Activated naive CD4-positive, alpha-beta T cell treated with anti-CD3 and anti-CD28 coated beads for 36 hours (primary cell): ENCODE measurements at places on chromosomes 13 and 19. TPM values are rescaled to one million over a fixed set of nuclear protein-coding genes. Genes with fewer than 3 reads are reported as not detected.

DNA sequence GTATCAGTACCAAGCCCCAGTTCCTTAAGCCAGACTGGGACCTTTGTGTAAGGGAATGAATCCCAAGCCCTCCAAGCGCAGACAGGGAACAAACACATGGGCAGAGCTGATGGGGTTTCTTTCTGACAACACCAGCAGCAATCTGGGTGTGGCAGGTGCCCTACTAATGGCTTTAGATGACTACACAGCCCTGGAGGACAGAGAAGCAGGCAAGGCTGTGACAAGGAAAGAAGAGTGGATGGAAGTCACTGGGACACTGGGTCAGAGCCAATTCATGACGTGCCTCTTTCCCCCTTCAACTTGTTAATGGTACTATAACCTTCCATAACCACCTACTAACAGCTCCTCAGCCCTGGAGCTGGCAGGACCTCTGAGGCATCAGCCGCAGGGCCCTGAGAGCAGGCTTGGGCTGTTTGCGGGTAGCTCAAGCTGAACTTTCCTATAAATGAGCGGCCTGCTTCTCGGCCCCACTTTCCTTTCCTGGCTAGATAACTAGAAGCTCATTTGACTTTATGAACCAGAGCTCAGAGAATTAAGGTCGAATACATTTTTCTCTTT is 38.9 kb downstream of the RASL11A start:
- DNase-seq: no peak
- H3K4me3 ChIP-seq: no peak overlapping the region

DNA sequence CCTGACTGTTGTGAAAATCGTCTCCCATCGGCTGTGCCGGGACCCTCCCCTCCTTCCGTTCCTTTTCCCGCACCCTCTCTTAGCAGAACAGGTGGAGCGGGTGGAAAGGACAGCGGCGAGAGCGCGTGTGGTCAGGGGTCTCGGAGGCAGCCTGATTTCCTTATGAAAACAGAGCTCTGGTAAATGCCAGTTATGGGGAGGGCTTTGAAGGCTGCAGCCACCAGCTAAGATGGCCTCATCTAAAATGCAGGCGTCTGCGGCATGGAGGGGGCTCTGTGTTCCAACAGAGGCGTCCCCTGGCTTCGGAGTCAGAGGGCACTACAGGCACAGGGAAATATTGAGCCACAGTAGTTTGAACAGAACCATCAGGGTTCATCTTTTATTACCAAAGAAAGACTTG is 93.8 kb upstream of the SOX1 start:
- H3K4me3 ChIP-seq: no peak overlapping the region
- peaks cover 33% of the 10 kb centered on the region for H3K27me3 ChIP-seq
- no peaks in the 10 kb centered on the region for H3K4me1 ChIP-seq
- H3K36me3 ChIP-seq: no peaks in the 10 kb centered on the region

GRCh38 chr13:48728226-48728625 is 74.5 kb downstream of the CYSLTR2 start:
- H3K4me3 ChIP-seq: no peak overlapping the region
- H3K27me3 ChIP-seq: peaks cover 3% of the 10 kb centered on the region
- no peaks in the 10 kb centered on the region for H3K36me3 ChIP-seq
- H3K27ac ChIP-seq: no peak overlapping the region
- peaks cover 19% of the 10 kb centered on the region for H3K4me1 ChIP-seq
- DNase-seq: no peak

DNA sequence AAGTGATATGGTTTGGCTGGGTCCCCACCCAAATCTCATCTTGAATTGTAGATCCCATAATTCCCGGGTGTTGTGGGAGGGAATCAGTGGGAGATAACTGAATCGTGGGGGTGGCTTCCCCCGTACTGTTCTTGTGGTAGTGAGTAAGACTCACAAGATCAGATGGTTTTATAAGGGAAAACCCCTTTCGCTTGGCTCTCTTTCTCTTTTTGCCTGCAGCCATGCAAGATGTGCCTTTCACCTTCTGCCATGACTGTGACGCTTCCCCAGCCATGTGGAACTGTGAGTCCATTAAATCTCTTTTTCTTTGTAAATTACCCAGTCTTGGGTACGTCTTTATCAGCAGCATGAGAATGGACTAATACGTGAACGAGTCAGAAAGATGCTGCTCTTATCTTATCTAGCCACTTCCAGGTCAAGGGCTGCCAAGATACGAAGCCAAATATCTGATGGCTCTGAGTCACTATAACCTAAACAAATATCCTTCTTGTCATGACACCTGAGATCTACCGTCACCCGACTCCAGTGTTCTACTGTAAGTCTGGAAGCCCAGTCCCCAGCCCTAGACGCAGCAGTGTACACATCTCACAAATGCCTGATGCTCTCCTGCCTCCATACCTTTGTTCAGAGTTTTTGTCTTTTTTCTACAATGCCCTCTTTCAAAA is 45.9 kb downstream of the SLC15A1 start:
- DNase-seq: no peak
- no peaks in the 10 kb centered on the region for H3K27me3 ChIP-seq
- H3K4me3 ChIP-seq: no peak overlapping the region
- no peaks in the 10 kb centered on the region for H3K4me1 ChIP-seq
- H3K27ac ChIP-seq: no peak overlapping the region

GRCh38 chr13:43916828-43917227 is 37.1 kb downstream of the LACC1 start:
- no peaks in the 10 kb centered on the region for H3K4me1 ChIP-seq
- no peaks in the 10 kb centered on the region for H3K36me3 ChIP-seq
- peaks cover 6% of the 10 kb centered on the region for H3K27me3 ChIP-seq
- no peak overlapping the region for H3K27ac ChIP-seq

DNA sequence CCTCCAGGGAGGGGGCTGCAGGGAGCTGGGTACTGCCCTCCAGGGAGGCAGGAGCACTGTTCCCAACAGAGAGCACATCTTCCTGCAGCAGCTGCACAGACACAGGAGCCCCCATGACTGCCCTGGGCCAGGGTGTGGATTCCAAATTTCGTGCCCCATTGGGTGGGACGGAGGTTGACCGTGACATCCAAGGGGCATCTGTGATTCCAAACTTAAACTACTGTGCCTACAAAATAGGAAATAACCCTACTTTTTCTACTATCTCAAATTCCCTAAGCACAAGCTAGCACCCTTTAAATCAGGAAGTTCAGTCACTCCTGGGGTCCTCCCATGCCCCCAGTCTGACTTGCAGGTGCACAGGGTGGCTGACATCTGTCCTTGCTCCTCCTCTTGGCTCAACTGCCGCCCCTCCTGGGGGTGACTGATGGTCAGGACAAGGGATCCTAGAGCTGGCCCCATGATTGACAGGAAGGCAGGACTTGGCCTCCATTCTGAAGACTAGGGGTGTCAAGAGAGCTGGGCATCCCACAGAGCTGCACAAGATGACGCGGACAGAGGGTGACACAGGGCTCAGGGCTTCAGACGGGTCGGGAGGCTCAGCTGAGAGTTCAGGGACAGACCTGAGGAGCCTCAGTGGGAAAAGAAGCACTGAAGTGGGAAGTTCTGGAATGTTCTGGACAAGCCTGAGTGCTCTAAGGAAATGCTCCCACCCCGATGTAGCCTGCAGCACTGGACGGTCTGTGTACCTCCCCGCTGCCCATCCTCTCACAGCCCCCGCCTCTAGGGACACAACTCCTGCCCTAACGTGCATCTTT is 7.8 kb upstream of the CEACAM5 start:
- no peak for DNase-seq
- peaks cover 15% of the 10 kb centered on the region for H3K27me3 ChIP-seq
- no peaks in the 10 kb centered on the region for H3K36me3 ChIP-seq
- no peaks in the 10 kb centered on the region for H3K4me1 ChIP-seq
- no peak overlapping the region for H3K27ac ChIP-seq
- no peak overlapping the region for H3K4me3 ChIP-seq

DNA sequence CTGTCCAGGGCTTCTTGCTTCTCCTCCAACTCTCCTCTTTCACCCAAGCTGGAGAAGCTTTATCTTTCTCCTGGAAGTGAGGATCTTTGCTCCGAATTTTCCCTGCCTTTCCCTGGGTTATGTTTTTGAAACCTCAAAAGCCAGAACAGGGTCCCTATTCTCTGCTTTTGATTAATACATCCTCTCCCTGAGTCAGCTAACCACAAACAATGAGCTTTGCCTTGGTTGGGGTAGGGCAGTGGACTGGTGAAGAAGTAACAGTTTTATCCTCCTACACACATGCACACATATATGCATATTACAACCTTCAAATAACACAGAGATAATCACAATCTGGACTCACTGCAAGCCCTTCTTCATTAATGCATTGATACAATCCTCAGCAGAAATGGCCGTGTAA is 44.6 kb downstream of the DLEU7 start:
- DNase-seq: no peak
- no peaks in the 10 kb centered on the region for H3K36me3 ChIP-seq
- no peak overlapping the region for H3K4me3 ChIP-seq
- H3K27ac ChIP-seq: no peak overlapping the region
- peaks cover 5% of the 10 kb centered on the region for H3K4me1 ChIP-seq

- peak; percentile 80 for DNase-seq
- no peaks in the 10 kb centered on the region for H3K27me3 ChIP-seq
- peak overlapping the region; percentile 99 for H3K27ac ChIP-seq
- H3K36me3 ChIP-seq: peaks cover 12% of the 10 kb centered on the region
- no peak overlapping the region for H3K4me3 ChIP-seq
These were observed 1.4 kb downstream of the CIC start for GRCh38 chr19:42270346-42271044.

- peaks cover 6% of the 10 kb centered on the region for H3K36me3 ChIP-seq
- no peaks in the 10 kb centered on the region for H3K27me3 ChIP-seq
- no peak overlapping the region for H3K4me3 ChIP-seq
- no peak overlapping the region for H3K27ac ChIP-seq
- H3K4me1 ChIP-seq: peaks cover 45% of the 10 kb centered on the region
- no peak for DNase-seq
These were observed 100.7 kb downstream of the CRYL1 start for GRCh38 chr13:20424949-20425348.

DNA sequence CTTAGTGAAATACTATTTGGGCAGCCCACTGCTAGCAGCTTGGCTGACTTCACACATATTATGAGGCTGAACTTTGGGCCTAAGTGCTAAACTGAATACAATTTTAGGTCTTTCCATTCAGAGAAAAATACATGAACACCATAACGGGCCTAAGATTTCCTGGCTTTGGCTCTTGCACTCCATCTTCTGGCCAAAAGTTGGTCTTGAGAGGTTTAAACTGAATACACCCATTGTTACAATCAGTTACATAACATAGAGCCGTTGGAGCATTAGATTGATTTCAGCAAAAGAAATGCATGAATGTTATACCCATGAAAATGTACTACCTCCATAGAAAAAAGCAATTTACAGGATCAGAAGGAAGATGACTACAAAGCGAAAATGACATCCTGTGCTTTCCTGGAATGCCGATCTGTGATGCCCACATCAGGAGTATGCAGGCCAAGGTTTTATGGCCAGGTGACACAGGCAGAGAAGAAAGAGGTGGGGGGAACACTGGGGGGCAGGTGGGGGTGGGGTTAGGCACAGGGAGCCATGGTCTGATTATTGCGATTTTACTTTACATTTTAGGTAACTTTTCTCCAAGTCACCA is 11.1 kb upstream of the SHISA2 start:
- no peak overlapping the region for H3K4me3 ChIP-seq
- no peaks in the 10 kb centered on the region for H3K4me1 ChIP-seq
- peak; percentile 66 for DNase-seq
- no peaks in the 10 kb centered on the region for H3K36me3 ChIP-seq
- no peaks in the 10 kb centered on the region for H3K27me3 ChIP-seq

DNA sequence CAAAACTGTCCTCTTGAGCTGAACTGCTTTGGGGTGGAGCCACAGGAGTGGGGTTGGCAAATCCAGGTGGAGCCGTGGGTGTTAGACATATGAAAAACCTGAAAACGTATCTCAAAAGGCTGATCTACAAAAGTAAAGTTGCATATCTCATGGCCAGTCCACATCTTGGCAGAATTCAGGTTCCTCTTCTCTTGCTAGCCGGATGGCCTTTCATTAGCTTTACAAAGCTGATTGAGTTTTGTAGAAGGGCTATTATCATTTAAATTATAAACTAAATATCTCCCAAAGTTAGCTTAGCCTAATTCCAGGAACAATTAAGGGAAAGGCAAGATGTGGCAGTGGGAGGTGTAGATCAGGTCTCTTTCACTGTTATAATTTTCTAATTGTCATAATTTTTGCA is 1427.7 kb downstream of the EFNB2 start:
- H3K4me1 ChIP-seq: no peaks in the 10 kb centered on the region
- peaks cover 2% of the 10 kb centered on the region for H3K27me3 ChIP-seq
- no peaks in the 10 kb centered on the region for H3K36me3 ChIP-seq
- DNase-seq: no peak
- H3K27ac ChIP-seq: no peak overlapping the region
- no peak overlapping the region for H3K4me3 ChIP-seq

DNA sequence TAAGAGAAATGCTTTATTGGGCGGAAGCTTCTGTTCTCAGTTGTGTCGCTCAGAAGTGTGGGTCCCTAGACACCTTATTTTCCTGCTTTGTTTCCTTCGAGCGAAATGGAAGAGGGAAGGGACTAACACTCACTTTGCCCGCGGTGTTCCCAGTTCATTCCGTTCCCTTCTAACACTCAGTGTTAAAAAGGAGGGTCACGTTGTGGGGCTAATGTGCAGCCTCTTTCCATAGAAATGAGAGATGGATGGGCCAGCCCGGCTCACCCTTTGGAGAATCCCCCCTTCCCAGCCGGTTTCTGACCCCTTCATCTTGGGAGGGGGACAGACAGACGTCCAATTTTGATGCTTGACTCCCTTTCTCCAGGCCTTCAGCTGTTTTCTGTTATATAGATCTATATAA is 2.3 kb downstream of the ATP11A start:
- peaks cover 3% of the 10 kb centered on the region for H3K36me3 ChIP-seq
- H3K27ac ChIP-seq: no peak overlapping the region
- no peaks in the 10 kb centered on the region for H3K27me3 ChIP-seq
- DNase-seq: no peak

EFNA2 gene
- total RNA-seq: not detected

SPACA4 gene
- total RNA-seq: not detected

LAIR1 gene
- 5.7 TPM for total RNA-seq

UGGT2 gene
- total RNA-seq: 0.12 TPM

F10 gene
- not detected for total RNA-seq

NDUFA3 gene
- total RNA-seq: 120 TPM

ZNF823 gene
- total RNA-seq: 4.1 TPM

LILRB4 gene
- not detected for total RNA-seq
